ENCODE measurements at places on chromosomes 12 and 14.

GRCh38 chr12:45244561-45245343 lies 28.9 kb downstream of the ANO6 start:
- no peak for DNase-seq

- no peak for DNase-seq
Observed at GRCh38 chr12:128971802-128972201, 118.5 kb downstream of the GLT1D1 start.

DNA sequence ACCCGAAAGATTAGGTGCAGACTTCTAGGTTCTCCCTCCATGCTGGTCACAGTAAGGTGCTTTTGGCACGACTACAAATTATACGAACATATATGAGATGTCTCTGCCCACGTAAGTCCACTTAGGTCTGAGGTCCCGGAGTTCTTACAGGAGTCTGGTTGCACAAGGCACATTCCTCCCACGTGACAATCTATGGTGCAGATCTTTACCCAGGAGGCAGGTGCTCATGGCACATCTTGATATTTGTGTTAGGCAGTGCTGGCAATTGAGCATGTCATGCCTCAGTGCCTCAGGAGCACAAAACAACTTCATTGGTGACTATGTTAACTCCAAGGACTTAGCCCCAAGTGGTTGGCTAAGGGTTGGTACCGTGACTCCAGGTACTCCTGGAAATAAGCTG lies 92.0 kb upstream of the AMN1 start:
- no peak for DNase-seq

GRCh38 chr14:69574263-69574953 lies at the start of gene CCDC177:
Gene CCDC177, minus strand, starts transcription at chr14:69574871. Its CDS starts 1,249 bp downstream, at chr14:69573622.
- DNase-seq: peak; percentile 59

DNA sequence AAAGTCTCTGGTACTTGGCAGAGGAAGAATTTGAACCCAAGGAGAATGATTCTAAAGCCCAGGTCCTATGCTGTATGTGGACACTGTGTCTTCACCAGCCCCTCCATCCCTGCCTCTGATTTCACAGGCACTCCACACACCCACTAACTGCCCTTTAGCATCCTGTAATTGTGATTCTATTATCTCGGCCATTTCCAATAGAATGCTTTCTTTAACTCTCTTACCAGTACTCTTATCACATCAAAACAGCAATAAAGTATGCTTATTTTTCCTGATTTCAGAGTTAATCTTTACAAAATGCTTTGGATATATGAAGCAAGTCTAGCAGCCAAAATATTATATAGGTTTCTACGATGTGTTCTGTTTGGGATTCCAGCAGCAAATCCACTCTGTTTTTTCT lies 37.9 kb upstream of the BTG1 start:
- no peak for DNase-seq

GRCh38 chr14:35159742-35160409 lies 37.5 kb downstream of the PRORP start:
- DNase-seq: no peak

DNA sequence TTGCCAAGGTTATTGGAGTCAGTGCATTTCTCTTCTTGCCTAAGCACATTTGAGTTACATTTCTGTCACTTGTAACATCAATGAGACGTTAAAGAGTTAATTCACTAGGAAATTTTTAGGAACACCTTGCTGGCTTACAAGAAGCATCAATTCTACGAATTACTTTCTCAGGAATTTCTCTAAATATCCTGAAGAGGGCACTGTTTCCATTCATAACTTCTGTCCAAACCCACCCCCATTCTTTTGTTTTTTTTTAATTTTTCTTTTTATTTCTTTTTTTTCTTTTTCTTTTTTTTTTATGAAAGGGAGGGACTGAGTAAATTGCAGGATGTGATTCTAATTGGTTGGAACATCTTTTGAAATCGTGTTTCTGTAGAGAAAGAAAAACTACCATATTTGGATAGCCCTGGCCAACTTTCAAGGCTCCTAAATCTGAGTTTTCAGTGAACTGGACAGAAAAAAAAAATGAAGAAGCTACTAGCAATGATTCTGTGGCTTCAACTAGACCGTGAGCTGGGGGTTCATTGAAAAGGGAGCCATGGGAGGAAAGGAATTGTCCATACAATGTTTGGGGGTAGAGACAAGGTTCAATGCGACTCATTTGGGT lies 285.3 kb downstream of the DAD1 start:
- peak; percentile 49 for DNase-seq

DNA sequence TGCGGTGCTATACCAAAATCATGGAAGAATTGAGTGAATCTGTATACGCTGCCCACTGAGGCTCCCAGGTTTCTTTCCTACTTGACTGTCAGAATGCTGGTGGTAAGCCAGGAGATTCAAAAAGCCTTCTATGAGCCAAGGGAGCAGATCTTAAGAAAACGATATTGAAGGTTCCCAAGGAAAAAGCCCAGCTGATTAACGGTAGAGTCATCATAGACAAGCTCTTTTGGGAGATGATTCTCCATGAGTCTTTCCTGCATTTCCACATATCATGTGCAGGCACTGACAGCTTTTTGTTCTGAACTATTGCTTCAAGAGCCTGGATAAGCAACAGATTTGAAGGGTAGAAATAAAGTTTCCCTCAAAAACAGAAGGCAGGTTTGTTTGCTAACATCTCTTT lies 17.5 kb downstream of the SLC35F4 start:
- DNase-seq: no peak

DNA sequence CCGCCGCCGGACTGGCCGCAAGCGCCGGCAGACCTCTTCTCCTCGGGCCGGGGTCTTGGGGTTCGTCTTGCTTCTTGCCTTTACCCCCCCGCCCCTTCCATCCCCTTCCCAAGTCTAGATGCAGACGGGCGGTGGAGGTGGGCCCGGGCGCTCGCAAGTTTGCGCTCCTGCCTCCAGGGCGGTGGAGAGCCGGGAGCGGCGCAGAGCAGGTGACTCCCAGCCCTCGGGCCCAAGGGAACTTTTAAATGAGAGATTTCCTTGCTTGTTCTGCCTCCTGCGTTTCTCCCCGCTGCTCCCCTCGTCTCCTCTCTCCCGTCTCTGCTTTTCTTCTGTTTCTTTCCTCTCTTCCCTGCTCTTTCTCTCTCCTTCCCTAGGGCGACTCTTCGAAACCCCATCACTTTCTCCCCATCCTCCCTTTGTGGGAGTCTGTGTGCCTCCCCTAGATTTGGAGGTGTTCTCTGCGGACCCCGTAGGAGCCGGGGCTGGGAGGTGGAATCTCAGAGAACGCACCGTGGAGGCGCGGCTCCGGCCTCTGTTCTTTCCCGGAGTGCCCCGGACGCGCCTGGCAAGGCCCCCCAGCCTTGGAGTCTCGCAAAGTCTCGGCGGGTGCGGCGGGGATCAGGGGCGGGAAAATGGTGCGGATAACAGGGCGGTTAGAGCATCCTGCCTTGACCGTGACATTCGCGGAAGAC lies 114.7 kb upstream of the MYL2 start:
- no peak for DNase-seq

DNA sequence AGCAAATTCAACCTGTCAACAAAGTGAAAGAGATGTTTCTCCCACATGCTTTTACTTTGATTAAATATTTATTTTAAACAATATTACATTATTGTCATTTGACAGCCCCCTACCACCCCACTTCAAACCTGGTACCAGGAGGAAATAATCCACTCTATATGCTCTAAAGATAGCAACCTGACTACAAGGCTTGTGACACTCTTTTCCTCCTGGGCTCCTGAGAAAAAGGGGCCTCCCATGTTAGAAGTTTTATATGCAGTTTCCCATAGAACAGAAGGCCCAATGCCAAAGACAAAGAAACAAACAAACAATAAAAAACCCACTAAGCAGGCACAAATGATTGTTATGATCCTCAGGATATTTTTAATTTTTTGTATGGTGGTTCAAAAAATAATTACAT lies 73.6 kb downstream of the RPS29 start:
- no peak for DNase-seq

GRCh38 chr14:73754911-73755360 lies 40.8 kb upstream of the PNMA1 start:
- no peak for DNase-seq

GRCh38 chr12:110289044-110289710 lies 8.1 kb downstream of the ATP2A2 start:
- DNase-seq: no peak

DNA sequence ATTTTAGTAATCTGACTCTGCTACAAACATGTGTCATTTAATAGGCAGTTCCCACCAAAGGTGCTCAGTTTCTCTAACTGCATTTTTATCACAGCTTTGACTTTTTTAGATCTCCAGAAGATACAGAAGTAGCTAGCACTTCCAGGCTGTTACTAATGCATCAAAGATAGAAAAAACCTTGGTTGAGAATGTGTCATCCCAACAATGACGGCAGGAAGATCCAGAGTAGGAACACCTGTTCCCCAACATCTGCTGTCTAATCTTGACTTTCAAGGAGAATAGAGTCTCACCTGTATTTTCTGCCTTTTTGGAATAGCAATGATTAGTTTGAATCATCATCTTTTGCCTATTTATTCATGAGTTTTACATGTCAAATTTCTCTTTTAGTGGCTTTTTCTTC lies 45.0 kb downstream of the ARMH4 start:
- no peak for DNase-seq

DNA sequence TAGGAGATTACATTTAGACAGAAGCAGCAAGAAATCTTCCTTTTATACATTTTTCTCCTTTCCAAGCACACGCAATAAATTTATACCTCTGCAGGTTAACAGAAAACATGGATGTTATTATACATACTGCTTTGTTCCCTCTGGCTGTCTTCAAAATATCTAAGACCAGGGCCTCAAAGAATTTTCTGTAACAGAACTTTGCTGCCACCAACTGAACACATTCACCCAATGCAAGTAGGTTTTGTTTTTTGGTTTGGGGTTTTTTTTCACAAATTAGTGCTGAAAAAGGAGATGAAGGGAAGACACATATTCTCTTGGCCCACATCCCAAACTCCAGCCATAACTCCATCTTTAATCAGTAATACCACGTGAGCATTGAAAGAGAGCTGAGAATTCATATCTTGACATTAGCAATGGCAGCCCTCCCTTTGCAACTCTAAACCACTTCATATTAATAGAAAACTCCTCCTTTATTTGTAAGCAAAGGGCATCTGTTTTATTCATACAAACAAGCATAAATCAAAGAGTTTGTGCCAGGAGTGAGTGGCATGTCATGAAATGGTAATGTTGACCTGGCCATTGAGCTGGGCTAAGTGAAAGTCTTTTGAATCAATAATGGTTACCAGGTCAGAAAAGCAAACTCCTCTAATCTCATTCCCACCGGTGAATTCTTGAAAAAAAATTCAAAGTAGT lies 150.8 kb upstream of the FSCB start:
- DNase-seq: no peak

DNA sequence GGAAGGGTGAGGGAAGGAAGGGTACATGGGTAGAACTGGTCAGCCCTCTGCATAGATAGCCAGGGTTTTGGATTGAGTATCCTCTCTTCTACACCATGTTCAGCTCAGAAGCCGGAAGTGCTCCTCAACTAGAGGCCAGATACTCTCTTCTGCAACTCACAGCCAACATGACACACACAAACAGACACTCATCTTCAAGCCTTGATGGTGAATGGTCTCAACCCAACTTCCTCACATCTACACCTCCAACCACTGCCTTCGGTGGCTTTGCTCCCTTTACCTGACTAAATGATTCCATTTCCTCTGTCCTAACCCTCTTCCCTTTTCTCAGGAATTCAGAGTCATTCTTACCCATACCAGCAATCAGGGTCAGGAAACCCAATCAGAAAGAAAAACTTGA lies 7.6 kb upstream of the FKBP11 start:
- no peak for DNase-seq

DNA sequence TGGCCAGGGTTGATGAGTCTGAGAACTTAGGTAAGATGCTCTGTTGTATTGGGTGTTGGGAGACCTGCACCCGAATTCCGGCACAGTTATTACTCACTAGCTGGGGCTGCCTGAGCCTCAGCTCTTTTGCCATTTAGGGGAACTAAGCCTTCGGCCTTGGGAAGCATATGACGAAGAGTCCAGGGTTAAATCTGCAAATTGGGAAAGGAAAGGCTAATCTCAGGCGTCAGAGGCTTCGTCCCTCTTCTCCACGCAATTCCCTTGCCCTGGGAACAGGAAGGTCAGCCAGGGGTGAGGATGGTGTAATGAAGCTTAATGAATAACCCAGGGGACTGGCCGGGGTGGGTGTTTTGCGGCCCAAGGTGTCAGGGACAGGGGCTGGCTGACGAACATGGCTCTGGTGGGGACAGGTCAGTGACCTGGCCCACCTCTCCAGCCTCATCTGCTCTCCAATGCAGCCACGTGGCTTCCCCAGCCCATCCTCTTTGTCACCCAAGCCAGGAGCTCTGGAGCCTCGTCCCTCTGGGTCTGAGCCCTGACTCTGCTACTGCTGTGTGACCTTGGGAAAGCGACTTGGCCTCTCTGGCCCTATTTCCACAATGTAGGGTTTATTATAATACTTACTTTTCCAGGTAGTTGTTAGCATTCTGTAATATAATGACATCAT lies 3.8 kb upstream of the SDSL start:
- no peak for DNase-seq

- no peak for DNase-seq
Observed at GRCh38 chr12:12201274-12201758, 65.5 kb downstream of the LRP6 start.

- DNase-seq: no peak
Observed at GRCh38 chr12:10048526-10048925, 18.0 kb downstream of the CLEC9A start.

All from NAMALWA (cell line).